NCI-H526 treated with DMSO at 0.1 percent for 48 hours (cell line): ENCODE measurements at places on chromosomes 3 and 15.

- no peak for DNase-seq
These were observed 348.4 kb upstream of the THBS1 start for GRCh38 chr15:39232512-39232911.

- DNase-seq, result no peak
These were observed 16.3 kb downstream of the FAN1 start for GRCh38 chr15:30919877-30920550.

DNA sequence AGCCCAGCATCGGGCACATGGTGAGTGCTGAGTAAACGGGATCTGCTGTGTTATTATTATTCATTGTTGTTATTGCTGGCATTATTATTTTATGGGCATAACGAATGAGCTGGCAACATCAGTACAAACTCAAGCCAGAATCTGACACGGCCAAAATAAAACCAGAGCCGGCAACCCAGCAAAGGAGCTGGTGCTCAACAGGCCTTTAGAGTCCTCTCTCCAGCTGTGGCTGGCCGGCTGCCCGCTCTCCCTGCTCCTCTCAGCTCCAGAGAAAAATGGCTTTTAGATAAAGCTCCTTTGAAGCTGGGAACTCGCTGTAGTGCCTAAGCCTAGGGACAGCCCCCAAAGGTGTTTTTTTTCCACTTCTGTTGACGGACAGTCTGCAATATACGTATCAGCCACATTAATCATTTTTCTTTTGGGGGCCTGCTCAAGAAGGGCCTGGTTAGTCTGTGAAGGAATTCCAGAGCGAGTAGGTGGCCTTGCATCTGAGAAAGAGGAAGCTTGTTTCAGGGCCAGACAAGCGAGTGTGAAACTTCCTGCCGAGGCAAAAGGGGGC lies 193.9 kb upstream of the UBE2E1 start:
- DNase-seq, result no peak

- DNase-seq, result no peak
These were observed 37.2 kb upstream of the FHIT start for GRCh38 chr3:61288446-61288845.

DNA sequence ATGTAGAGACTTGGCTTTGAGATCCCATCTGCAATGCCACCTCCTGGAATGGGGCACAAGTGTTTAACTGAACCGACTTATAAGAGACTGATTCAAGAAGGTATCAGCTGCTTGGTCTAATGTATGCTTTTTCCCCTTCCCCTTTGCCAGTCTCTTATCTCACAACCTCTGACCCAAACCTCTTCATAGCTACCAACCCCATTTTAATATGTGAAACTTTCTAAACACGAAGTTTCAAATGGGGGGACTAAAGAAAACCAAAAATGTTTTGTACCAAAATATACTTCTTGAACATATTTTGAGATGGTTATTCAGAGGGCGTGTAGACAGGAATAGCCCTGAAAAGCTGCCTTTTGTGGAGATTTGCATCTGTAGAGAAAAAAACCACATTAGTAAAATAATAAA lies 73.1 kb downstream of the OXSM start:
- DNase-seq, result no peak

DNA sequence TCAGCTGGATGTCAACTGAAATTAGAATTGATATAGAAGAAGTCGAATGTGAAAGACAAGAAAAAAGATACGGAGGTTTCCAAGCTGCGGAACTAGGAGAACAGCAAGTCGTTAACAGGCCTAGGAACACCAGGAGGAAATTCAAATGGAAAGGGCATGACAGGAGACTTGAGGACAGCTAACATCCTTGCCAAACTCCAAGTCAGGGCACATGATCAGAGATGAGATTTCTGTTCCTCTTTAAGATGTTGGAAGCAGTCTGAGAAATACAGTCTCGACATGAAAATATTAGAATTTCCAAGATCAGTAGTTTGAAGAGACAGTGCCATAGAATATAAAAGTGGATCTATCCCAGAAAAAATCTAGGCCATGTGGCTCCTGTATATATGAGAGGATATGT lies 5.0 kb downstream of the MYO5A start:
- no peak for DNase-seq

- DNase-seq, result no peak
These were observed 112.2 kb upstream of the NANOGP8 start for GRCh38 chr15:35197306-35197705.

DNA sequence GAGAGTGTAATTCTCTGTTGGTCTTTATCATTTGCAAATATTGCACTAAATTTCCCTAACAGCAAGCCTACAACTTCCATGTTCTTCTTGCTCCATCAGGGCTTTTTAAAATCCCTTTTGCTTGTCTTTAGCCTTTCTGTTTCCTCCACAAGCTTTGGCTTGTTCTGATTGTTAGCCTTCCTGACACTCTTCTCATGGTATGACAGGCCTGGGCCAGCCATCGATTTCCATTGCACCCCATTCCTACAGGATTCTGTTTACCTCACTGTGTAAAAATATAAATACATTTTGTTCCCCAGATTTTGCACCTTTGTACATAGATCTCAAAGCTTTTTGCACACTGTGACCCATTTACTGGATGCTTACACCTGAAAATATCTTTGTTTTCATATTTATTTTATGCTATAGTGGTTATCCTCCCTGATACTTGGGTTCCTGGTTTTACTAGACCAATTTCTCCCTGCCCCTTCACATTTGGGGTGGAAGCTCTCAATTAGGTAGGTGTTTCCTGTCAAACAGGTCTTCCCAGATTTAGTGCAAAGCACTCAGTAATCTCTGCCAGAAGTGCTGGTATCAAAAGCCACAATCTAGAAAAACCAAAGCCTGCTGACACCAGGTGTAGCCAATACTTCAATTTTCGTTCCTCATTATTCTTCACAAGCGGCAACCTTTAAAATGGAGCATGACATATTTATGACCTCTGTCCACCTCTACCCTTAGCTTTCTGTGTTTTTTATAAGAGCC lies 57.9 kb upstream of the PPP2R3A start:
- no peak for DNase-seq

GRCh38 chr15:88695101-88695500 lies 56.3 kb downstream of the ISG20 start:
- DNase-seq, result no peak
